ENCODE measurements at places on chromosomes 7 and 10.

DNA sequence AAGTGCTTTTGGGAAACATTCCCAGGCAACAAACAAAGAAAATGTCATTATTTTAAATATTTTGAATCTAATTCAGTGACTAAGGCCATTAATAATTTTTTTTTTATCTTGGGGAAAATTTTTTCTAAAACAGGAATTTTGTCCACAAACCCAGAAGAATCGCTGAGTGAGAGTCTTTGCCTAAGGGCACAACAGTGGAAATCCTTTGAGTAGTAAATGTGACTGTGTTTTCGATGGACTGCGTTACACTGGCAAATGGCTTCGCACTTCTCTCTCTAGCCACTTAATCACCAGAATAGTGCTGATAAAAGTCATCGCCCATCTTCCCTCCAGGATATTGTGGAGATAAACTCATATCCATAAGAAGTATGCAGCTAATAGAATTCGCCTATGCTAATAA lies 430.3 kb upstream of the AKR1E2 start:
- no peak for DNase-seq

DNA sequence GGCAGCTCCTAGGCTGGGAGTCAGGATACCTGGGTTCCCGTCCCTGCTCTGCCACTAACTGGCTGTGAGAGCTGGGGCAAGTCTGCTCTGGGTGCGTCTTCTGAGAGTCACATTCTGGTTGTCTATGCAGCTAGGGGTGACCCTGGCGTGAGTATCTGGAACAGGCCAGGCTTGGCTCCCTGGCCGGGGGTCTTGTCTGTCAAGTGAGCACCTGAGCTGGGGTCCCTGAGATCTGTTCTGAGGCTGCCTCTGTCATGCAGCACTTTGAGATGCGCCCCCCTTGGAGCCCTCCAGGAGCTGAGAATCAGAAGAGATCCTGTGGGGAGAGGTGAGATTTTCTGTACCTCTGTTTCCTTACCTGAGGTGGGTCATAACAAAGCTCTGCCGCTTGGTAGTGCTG lies 7.5 kb downstream of the AGAP3 start:
- DNase-seq, result no peak

GRCh38 chr7:17013204-17013603 lies 131.4 kb upstream of the AGR3 start:
- no peak for DNase-seq

GRCh38 chr7:149725916-149726315 lies 47.5 kb downstream of the ZNF467 start:
- DNase-seq, result no peak

GRCh38 chr7:142002179-142002578 lies 6.5 kb downstream of the MGAM start:
- DNase-seq, result no peak

GRCh38 chr10:102759497-102760210 lies 15.9 kb downstream of the WBP1L start:
- no peak for DNase-seq

GRCh38 chr10:23345861-23346260 lies 1.3 kb upstream of the C10orf67 start:
- no peak for DNase-seq

GRCh38 chr7:139629392-139630082 lies 106.1 kb downstream of the CLEC2L start:
- DNase-seq, result no peak

GRCh38 chr7:94047956-94048355 lies 43.8 kb upstream of the BET1 start:
- DNase-seq, result no peak

DNA sequence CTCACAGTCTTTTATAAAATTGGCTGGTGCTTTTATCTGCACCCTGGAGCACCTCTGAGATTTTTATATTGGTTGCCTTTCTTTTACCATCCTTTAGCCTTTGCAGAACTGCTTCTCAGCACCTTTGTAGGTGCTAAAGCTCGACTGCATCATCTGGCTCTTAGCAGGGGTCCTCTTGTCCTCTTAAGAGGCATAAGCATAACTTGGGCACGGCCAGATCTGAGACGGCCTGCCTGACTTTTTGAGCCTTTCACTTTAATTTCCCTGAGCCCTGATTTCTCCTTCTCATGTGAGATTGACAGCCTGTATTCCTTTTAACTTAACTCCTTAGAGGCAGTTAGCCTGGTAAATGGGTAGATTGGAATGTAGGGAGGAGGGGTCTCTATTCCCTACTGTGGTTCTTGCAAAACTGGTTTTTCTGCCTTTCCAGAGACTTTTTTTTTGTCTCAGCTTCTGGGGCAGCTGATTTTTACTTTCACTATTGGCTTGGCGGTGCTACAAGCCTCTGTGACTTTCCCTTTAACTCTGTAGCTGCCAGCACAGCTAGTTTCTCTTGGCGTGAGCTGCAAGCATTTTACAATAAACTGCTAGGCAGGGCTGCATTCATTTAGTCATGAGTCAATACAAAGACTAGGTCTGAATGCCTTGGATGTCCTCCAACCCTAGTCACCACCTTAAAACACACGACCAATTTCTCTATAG lies 24.0 kb downstream of the ZPBP start:
- no peak for DNase-seq

DNA sequence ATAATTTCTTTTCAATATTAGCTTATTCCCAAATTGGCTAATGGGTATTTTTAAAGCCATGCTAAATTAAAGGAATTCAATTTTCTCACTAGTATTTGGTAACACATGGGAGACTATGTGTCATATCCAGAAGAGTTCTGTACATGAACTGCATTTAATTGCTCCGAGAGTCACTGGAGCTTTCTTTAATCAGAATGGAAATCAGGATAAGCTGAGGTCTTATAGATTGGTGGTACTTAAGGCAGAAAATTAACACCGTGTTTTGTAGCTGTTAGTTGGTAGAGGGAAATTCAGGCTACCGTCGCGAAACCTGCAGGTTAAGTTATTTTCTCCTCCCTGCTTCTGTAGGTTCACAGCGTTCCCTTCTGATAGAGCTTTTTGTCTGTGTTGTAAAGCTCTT lies at the start of gene WEE2:
Gene WEE2, plus strand, starts transcription at position 3 of the 400 bp plus-strand sequence. CDS start 406 bp downstream, outside the sequence.
- no peak for DNase-seq

GRCh38 chr10:44716470-44717015 lies 194.6 kb upstream of the TMEM72 start:
- no peak for DNase-seq

- DNase-seq, result no peak
Observed at GRCh38 chr10:33638374-33638773, 303.9 kb upstream of the NRP1 start.

GRCh38 chr10:124711145-124711544 lies 33.0 kb downstream of the FAM53B start:
- DNase-seq, result no peak

DNA sequence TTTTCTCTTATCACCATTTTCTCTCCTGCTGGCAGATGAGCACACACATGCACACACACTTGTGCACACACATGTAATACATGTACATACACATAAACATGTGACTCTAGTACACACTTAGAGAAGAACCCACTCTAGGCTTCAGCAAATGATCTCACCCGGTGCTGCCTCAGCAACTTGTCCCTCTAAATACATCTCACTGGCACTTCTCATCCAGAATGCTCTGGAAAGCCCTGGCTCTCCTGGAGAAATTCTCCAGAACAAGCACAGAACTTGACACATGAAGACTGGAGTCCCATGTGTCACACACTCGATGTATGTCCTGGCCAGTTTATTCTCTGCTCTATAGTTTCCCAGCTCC lies 254.9 kb downstream of the ELMO1 start:
- DNase-seq, result no peak

- DNase-seq, result no peak
Observed at GRCh38 chr10:26939290-26939961, 78.7 kb upstream of the ABI1 start.

- DNase-seq, result no peak
Observed at GRCh38 chr7:106563466-106564150, 97.3 kb downstream of the CCDC71L start.

- DNase-seq, result no peak
Observed at GRCh38 chr7:84631913-84632312, 437.3 kb upstream of the SEMA3A start.

DNA sequence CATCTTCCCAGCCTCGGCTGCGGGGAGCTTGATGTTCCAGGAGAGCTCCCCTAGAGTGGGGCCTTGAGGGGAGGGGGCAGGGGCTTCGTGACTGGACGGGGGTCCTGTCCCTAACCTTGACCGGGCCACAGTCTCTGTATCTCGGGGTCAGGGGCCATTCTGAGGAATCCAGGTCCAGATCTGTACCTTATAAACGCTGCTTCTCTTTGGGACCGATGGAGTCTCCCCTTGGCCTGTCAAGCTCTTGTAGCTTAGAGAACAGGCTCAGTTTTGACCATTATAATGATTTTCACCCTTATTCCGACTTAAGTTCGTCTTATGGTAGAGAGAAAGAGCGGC lies 831 bp downstream of the ZKSCAN5 start:
- DNase-seq, result no peak

DNA sequence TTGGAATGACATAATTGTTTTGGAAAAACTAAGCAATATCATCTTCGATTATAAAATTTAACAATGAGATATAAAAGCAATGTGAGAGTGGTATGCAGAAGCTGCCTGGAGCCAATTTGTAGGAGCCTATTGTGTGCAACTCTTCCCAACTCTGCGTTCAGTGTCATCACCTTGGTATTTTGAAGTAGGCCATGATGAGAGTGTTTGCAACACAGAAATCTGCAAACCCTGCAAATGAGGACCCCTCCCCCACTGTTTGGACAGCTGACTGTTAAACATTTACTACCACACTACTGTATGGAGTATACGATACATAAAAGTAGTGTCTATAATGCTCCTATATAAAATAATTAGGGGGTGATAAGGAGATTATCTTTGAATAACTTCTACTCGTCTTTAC lies 531.3 kb downstream of the ATRNL1 start:
- DNase-seq, result no peak

- no peak for DNase-seq
Observed at GRCh38 chr10:110852255-110852896, 19.4 kb upstream of the PDCD4 start.

GRCh38 chr7:120064565-120064964 lies 208.4 kb upstream of the KCND2 start:
- no peak for DNase-seq

GRCh38 chr7:94912085-94912484 lies 4.7 kb downstream of the PPP1R9A start:
- no peak for DNase-seq

DNA sequence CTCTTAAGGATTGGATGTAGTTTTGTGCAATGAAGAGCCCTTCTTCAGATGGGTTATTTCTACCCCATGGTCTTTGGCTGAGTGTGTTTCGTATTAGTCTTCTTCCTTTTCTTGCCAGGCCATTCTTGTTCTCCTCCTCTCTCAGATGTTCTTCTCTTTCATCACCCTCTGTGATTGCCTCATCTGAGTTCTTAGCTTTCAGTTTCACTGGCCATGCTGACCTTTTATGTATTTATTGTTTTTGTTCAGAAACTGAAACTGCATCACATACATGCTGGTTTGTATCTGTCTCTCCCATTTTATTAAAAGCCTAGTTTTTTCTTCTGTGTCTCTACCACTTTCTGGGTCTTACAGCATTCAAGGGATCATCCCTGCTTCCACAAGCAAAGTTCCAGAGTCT lies 21.7 kb upstream of the PCGF5 start:
- DNase-seq, result no peak
